DMS79 (cell line): ENCODE measurements at places on chromosomes 6 and 20.

DNA sequence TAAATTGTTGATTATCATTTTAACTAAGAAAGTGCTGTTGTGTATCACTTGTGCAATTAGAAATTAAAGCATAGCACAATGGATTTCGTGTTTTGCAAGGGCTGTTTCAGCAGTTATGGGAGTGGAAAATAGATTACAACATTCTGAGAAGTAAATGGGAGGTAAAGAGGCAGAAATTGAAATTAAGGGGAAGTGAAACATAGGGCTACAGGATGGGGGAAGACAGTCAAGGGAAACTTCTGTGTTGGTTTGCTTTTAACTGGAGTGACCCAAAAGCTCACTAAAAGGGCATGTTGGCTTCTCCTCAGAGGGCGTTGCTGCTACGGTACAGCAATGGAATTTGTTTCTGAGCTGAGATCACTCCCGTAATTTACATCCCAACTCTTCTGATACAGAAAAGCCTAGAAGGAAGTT lies 147.5 kb downstream of the BCAS1 start:
- no peak for DNase-seq

GRCh38 chr6:137808836-137809315 lies 58.2 kb upstream of the TNFAIP3 start:
- DNase-seq: no peak

GRCh38 chr6:165092881-165093595 lies 216.4 kb downstream of the C6orf118 start:
- no peak for DNase-seq

DNA sequence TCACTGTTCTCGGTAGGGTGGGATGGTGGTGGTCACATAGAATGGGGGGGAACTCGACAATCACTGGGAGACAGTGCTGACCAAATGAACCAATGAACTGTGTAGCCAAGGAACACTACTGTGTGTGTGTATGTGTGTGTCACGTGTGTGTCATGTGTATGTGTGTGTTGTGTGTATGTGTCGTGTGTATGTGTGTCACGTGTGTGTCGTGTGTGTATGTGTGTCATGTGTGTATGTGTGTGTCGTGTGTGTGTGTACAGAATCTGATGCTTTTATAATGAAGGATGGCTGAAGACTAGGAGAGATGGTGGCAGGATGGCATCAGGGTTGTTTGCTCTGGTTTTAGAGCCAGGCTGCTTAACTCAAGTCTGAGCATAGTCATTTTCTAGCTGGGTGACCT lies 99.1 kb upstream of the DUSP22 start:
- no peak for DNase-seq

DNA sequence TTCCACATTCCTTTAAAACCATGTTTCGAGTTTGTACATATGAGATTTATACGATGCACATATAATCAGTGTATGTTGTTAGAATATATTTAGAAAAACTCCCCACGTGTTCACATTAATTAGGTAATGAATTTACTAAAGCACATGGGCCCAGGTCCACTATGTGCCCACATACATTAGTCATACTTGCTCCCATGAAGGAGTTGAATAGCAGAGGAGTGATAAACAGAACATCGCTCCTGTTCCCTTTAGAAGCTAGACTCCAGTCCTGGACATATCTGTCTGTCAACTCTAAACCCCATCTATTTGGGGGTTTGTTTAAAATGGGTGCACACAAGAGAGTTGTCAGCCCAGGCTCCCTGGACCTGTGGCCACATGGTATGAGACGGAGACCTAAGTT lies 108.1 kb upstream of the TIAM2 start:
- DNase-seq: no peak

- DNase-seq: no peak
These were observed 12.0 kb downstream of the RAET1E start for GRCh38 chr6:149885888-149886287.

- no peak for DNase-seq
These were observed 3.1 kb upstream of the MAP7 start for GRCh38 chr6:136553166-136553787.

DNA sequence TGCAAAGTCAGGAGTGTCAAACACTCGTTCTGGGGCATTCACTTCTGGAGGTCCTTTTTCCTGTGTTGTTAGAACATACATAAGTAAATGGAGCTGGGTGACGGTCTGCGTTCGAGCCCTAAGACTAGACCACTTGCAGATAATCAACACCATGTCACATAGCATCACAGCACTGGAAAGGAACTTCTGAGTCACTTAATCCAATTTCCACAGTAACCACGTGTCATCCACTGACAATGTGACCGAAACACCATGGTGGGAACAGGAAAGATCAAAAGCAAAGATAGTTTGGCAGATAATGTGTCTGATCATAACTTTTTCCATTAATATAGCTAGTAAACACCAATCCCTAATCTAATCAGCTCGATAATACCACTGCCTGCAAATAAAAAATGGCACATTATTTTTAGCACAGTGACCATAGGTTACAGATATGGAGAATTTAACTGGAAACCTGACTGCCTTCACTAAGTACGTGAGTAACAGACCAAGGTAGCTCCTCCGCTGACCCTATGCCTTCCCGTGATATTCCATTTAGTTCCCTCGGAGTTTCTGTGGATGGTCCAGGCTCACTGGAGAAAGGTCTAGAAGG lies 34.8 kb downstream of the WRNIP1 start:
- no peak for DNase-seq
